Neuronal stem cell (in vitro differentiated cells): ENCODE measurements at places on chromosomes 16 and 17.

DNA sequence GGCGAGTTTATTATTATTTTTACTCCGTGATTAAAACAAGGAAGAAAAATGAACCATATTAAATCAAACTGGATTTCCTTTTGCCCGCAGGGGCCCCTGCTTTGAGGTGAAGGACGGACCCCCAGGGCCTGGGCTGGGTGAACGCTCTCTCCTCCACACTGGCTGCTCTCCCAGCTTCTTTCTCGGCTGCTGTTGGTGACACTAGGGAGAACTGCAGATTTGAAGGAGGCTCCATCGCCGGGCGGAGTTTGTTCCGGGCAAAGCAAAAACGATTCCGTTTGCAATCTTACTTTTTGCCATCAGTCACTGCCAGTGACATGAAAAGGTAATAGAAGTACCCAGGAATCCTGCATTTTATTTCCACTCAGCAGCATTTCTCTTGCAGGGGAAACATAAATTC lies 221.6 kb upstream of the SDK2 start:
- no peak for DNase-seq

- no peak for DNase-seq
Observed at GRCh38 chr16:30552956-30553355, 5.2 kb downstream of the ZNF764 start.

DNA sequence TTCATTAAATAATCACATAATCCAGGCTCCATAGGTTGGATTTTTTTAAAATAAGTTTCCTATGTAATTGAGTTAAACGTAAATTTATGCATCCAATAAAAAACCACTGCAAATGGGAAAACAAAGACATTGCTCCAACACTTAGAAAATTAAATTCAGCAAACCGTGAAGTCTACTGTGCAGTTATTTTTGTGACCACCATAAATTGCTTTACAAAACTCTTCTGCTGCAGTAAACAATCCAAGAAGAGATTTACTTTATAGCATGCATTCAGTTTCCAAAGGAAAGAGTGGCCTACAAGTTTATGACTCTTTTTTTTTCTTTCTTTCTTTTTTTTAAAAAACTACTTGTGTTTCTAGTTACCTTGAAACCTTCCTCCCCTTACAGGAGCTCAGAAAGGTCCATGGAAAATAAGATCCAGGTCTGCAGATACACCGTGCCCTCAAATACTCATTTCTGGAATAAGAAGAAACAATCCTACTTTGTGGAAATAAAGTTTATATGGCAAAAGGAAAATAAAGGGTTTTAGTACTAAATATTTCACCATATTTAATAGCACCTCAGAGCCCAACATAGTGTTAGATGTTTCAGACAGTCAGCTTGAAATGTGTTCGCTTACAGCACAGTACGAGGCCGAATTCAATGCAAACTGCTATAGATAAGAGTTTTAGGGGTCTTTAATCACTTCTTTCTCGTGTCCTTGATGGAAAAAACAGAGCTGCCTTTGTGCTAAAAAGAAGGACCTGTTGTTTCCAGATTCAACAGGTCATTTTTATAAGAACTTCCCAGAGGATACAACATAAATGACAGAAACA lies 3.2 kb downstream of the HS3ST3A1 start:
- DNase-seq, result no peak

- DNase-seq, result no peak
Observed at GRCh38 chr16:24996301-24996700, 18.9 kb downstream of the ARHGAP17 start.

- DNase-seq, result no peak
Observed at GRCh38 chr17:6507535-6507934, 48.8 kb downstream of the PITPNM3 start.

DNA sequence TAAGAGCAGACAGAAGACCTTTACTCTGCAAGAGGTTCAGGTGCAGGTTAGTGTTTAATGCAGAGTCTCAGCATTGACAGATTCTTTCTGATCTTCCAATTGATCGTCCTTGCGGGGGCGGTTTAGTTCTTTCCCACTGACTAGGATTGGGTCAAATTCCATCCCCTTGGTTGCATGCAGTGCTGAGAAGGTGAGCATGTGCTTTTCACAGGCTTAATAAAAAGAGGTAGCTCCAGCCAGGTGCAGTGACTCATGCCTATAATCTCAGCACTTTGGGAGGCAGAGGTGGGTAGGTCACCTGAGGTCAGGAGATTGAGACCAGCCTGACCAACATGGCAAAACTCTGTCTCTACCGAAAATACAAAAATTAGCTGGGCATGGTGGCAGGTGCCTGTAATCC lies 7.5 kb upstream of the ITGAD start:
- no peak for DNase-seq

DNA sequence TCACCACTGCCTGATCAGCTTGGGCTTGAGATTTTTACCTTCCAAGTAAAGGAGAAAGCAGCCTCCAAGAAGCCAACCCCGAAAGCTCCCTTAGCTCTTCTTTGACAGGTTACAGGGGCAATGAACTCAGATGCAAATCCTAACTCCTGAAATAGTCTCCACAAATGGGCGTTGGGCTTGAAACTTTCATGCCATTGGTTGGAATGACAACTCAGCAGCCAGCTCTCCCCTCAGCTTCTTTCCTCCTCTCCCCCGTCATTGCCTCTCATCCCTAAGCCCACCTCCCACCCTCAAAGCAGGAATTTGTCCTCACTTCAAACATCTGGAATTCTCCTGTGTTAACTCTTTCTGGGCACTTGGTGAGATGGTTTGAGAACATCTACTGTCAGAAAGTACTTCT lies at the start of gene TAT:
Gene TAT (minus strand): TSS at position 122 of the 400 bp plus-strand sequence. CDS start 677 bp downstream, outside the sequence.
- DNase-seq, result no peak

DNA sequence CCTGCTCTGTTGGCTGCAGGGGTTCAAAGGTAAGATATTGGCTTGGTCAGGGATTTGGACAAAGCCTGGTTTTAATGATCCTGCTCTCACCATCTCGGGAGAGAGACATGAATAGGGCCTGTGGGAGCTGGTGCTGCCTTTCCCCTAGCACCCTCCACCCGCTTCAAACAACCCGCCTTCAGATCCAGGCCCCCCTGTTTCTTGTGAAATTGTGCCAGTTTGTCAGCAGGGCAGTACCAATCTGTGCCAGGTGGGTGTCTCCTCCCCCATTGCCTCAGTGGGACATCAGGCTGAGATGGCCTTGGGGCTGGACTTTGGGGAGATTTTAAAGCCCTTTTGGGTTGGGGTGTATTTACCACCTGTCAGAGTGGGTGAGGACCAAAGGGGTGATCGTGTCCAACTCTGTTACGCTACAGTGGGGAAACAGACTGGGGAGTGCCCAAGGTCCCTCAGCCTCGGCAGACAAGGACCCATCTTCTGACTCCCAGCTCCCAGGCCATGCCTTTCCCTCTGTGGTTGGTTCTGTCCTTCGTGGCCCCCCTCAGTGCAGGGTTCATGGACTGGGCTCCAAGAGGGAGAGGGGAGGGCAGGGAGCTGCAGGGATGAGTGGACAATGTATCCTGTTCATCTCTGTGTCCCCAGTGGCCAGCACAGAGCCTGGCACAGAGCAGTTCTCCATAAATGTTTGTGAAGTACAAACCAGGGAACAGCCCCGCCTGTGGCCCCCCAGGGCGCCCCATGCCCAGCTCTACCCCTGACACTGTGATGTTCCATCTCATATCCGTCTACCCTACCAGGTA lies 3.3 kb downstream of the ARHGAP23 start:
- no peak for DNase-seq
